ENCODE measurements at places on chromosomes 13 and 19. TPM values are rescaled to one million over a fixed set of nuclear protein-coding genes. Genes with fewer than 3 reads are reported as not detected.
A peak's percentile ranks its signal among the peaks of the same experiment; 100 is the strongest.

The NDUFA7 gene
- total RNA-seq, result 44.5 TPM

The CGB5 gene
- total RNA-seq, result 2.6 TPM

- no peak for DNase-seq
These were observed 90.9 kb downstream of the TEX29 start for GRCh38 chr13:111411151-111411858.

The METTL21C gene
- total RNA-seq, result not detected

The CYTH2 gene
- 98.1 TPM for total RNA-seq

- DNase-seq, result no peak
These were observed 28.7 kb downstream of the CAPN12 start for GRCh38 chr19:38715555-38715954.

The IZUMO4 gene
- total RNA-seq, result 2.8 TPM

DNA sequence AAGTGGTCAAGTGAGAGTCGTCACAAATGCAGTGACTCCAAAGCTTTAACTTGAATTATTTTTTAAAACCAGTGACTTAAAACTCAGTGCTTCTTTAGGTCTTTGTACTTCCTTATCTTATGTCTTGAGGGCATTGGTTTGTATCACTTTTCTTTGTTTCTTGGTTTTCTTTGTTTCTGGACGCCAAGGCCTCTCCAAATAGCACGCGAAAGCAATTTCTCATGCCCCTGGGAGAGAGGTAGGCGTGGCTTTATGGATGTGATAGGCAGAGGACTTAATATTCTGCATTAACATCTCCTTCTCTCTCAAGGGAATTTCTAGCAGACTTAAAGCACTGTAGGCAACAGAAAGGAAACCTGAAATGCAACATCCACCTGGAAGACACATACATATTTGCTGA is 20.6 kb downstream of the UBE2L5 start:
- no peak for DNase-seq

GRCh38 chr19:48768994-48769713 is 13.8 kb downstream of the FGF21 start:
- no peak for DNase-seq

DNA sequence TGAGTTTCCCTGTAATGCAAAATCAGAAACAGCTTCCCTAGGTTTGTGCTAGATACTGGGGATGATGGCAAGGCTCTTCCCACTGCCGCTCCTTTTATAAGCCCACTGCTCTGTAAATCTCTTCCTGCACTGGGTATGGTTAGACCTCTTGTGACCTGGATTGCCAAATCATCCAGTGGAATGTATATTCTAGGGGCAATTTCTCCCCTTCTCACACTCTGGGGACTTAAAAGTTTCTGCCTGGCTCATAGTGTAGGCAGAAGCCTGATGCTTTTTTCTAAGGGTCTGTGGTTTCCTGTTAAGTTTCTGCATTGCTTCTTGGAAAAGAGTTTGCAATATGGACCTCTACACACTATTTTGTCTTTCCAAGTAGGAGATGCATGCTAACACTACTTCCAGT is 1582.0 kb upstream of the PCDH20 start:
- no peak for DNase-seq

The HCST gene
- not detected for total RNA-seq

The PHLDB3 gene
- total RNA-seq, result 25.7 TPM

DNA sequence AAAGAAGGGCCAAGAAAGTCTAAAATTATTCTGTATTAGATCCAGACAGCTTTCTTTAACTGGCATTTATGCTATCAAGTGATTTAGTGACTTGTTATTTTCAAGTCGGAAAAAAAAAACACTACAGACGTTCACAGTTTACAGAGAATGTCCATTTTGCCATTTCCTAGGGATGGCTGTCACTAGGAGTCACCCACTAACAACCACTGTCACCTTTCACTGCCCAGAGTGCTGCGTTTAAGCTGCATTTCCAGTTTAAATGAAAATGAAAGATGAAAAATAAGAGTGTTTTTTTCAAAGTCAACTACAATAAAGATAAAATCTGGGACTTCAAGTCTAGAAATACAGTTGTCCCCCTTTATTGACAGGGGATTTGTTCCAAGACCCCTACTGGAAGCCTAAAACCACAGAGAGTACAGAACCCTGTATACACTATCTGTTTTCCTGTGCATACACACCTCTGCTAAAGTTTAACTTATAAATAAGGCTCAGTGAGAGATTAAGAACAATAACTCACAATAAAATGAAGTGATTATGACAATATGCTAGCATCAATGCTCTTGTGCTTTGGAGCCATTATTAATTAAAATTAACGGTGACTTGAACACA is 112.5 kb downstream of the SACS start:
- no peak for DNase-seq

DNA sequence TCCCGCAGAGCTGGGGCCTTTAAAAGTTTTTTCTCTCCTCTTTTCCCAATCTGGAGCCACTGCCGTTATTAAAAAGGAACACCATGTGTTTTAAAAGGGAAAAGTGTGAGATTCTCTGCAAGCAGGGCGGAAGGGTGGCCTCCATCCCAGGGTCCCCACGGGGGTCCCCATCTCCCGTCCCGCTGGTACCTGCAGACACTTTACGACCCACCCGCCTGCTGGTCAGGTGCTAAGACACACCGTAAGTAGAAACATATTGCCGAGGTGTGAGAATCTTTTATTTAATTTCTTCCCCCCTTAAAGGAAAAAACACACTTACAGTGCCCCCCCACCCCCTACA is 1.8 kb downstream of the CRLF1 start:
- no peak for DNase-seq

- peak; percentile 41 for DNase-seq
These were observed 538 bp downstream of the ZNF428 start for GRCh38 chr19:43618921-43619261.

- DNase-seq, result no peak
These were observed 2.9 kb upstream of the DMKN start for GRCh38 chr19:35516310-35516709.

DNA sequence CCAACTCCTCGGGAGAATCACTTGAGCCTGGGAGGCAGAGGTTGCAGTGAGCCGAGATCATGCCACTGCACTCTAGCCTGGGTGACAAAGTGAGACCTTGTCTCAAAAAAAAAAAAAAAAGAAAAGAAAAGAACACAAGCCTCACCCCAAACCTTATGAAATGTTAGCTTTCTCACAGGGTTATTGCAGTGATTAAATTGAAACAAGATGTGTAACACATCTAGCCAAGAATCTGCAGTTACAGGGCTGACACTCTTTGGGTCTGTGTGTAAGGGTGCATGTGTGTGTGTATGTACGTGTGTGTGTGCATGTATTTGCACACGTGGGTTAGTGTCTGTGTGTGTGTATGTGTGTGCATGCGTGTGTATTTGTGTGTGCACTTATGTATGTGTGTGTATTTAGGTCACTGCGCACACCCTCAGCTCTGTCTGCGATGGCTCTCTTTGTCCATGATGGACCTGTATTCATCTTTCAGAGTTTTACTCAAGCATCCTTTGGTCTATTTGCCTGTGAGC is 336.3 kb downstream of the UQCRFS1 start:
- no peak for DNase-seq

- no peak for DNase-seq
These were observed 15.2 kb upstream of the KPNA3 start for GRCh38 chr13:49807681-49808080.

The CEACAM21 gene
- total RNA-seq, result not detected

DNA sequence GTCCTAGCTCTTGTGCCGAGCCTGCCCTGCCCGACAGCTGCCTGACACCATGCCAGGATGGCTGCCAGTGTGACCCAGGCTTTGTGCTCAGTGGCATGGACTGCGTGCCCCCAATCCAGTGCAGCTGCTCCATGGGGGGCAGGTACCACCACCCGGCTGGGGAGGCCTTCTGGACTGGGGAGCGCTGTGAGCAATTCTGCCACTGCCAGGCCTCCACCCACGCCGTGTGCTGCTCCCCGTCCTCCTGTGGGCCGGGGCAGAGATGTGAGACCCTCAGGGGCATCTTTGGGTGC is 9.4 kb upstream of the FXYD3 start:
- DNase-seq, result no peak

The LGALS4 gene
- 321 TPM for total RNA-seq

- DNase-seq, result no peak
These were observed 54.0 kb upstream of the F7 start for GRCh38 chr13:113051641-113052040.

GRCh38 chr19:16398530-16399249 is 73.1 kb downstream of the EPS15L1 start:
- DNase-seq, result no peak

The FCAR gene
- not detected for total RNA-seq

GRCh38 chr13:97139691-97140090 is 82.4 kb upstream of the MBNL2 start:
- no peak for DNase-seq

The ZNF528 gene
- total RNA-seq, result not detected

The HIPK4 gene
- 0.14 TPM for total RNA-seq

GRCh38 chr19:12052091-12052496 is 667 bp downstream of the ZNF878 start:
- no peak for DNase-seq

DNA sequence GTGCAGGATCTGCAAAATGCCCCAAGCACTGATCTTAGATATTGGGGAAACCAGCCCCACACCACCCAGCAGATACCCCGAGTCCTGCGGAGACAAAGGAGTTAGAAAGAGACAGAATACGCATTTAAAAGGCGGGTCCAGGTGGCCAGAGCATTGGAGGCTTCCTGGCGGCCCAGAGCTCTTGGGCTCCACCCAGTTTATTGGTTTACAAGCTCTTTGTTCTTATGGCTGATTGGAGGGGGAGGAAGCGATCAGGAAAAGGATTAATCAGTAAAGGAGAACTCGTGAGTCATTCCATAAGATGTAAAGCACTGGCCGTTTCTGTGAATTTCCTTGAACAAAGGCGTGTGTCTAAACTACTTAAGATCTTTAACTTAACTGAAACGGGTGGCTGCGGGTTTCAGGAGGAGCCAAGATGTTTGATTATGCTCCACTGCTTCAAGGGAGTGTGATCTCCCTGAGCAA is 926 bp downstream of the ZNF587 start:
- DNase-seq, result peak; percentile 72

The SELENOV gene
- total RNA-seq, result not detected

GRCh38 chr13:25097426-25097825 is 1.5 kb downstream of the PABPC3 start:
- DNase-seq, result no peak

DNA sequence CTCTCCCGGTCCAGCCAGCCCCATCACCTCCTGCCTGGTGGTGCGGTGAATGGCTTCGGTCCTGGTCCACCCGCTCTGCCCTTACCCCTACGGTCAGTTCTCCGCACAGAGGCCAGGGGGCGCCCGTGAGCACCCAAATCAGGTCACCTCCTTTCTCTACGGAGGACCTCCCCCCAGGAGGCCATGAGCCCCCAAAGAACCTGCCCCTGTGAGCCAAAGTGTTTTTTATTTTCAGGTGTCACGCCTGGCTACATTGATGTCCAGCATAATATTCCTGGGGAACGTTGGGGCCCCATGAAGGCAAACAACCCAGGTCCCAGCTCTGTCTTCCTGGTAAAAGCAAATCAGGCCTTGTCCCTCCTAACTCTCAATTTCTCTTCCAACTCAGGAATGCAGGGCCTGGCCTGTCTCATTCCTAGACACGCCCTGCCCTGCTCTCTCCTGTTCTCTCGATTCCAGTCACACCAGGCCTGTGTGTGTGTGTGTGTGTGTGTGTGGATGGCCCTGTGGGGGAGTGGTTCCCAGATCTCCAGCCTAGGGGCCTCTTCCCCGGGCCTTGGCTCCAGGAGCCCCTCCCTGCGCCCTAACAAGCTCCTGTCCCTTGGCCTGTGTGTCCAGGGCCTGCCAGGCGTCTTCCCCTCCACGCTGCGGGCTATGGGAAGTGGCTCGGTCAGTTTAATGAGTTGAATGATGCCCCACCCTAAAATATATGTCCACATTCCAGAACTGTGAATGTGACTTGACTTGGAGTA is 9.7 kb upstream of the GIPC1 start:
- DNase-seq, result peak; percentile 86

The CYP2S1 gene
- 8.9 TPM for total RNA-seq

The COX7A1 gene
- not detected for total RNA-seq

GRCh38 chr19:15210323-15210781 is 9.6 kb upstream of the NOTCH3 start:
- DNase-seq, result peak; percentile 32

DNA sequence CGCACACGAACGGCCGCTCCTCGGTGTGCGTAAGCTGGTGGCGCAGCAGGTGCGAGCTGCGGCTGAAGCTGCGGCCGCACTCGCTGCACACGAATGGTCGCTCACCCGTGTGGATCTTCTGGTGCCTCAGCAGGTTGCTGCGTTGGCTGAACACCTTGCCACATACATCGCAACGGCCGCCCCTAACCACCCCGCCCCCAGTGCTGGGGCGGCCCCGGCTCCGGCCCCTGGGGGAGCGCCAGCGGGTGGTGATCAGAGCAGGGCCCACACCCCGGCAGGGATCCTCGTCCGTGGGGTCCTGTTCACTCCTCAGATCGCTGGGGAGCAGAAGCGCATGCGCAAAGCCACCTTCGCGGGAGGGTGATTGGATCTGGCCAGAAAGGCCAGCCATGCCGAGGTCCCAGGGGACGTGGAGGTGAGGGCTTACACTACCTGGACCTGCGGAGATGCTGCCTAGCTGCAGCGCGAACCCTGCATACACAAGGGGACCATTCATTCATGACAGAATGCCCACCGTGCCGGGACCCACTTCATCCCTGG is 4.7 kb upstream of the UBE2M start:
- no peak for DNase-seq

DNA sequence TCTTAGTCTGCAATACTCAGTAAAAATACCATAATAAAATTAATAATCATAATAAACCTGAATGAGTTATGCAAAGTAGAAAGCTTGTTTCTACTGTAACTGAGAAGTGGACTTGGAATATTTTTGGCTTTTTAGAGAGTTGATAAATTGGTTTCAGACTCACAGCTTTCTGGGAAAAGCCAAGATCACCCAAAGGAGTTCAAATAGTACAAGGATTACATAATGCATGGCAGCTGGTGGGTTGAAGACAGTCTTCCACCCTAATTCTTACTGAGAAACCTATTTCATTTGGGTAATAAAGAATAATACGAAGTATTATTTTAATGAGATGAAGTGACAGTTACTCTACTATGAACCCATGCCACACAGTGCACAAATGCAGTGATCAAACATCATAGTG is 139.4 kb upstream of the KLF12 start:
- DNase-seq, result no peak

DNA sequence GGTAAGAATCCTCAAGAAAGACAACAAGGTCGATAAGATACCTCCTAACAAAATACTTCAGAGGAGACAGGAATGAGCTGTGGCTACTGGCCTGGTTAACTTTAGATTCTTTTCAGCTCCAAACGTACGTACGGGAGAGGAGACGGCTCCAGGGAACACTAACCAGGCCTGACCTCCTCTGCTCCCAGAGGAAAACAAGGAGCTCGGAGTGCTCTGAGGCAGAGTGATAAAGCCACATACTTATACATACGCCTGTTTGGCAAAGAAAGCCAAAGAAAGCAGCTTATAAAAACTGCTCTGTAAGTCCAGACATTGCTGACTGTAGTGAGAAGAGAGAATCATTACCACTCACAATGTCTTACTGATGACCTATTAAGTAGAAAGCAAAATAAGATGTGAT is 263.9 kb downstream of the MZT1 start:
- DNase-seq, result no peak

The INAFM1 gene
- 12.9 TPM for total RNA-seq

Measured in Calu3 (cell line).